Fibroblast of skin of abdomen (primary cell): ENCODE measurements at places on chromosomes 11 and 22.
A peak's percentile ranks its signal among the peaks of the same experiment; 100 is the strongest.

- peak; percentile 42 for DNase-seq
Measured at GRCh38 chr11:14258221-14258935, 100.6 kb downstream of the RRAS2 start.

- DNase-seq: peak; percentile 55
Measured at GRCh38 chr22:37818409-37819104, 4.6 kb upstream of the GALR3 start.

DNA sequence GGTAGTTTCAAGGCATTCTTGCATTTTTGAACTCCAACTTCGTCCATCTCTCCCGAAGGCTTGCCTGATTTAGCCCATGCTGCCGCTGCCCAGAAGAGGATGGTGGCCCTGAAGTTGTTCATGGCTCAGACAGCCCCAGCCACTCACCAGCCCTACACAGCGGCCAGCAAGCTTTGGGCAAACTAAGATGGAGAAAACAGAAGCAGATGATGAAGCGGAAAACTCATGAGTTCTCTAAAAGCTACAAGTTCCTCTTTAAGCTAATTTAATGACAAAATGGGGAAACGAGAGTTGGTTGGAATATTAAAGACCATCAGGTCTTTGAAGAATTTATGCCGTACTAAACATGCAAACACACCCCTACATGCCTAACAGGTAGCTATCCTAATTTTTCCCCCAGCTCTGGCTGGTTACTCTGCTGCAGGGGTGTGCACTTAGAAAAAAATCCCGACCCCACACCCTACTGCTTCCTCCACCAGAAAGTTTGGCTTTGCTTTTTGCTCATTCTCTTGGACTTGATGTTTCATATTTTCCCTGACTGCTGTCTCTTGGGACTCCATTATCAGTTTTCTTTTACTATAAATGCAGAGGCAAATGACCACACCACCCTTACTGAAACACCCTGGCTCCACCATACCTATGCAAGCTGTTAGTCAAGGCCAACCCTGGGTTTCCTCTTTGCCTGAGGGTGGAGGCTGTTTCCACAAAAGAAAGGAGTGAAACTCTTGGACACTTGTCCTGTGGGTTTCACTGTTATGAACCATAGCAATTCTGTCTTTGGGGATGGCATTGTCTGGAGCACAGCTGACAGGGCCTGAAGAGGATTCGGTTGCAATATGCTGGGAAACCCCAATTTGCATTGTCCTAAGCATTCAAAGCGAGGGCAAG, at the start of gene MPEG1:
Gene MPEG1, minus strand, starts transcription at position 184 of the 888 bp plus-strand sequence. Its CDS starts 62 bp downstream, at position 122.
- no peak for DNase-seq

DNA sequence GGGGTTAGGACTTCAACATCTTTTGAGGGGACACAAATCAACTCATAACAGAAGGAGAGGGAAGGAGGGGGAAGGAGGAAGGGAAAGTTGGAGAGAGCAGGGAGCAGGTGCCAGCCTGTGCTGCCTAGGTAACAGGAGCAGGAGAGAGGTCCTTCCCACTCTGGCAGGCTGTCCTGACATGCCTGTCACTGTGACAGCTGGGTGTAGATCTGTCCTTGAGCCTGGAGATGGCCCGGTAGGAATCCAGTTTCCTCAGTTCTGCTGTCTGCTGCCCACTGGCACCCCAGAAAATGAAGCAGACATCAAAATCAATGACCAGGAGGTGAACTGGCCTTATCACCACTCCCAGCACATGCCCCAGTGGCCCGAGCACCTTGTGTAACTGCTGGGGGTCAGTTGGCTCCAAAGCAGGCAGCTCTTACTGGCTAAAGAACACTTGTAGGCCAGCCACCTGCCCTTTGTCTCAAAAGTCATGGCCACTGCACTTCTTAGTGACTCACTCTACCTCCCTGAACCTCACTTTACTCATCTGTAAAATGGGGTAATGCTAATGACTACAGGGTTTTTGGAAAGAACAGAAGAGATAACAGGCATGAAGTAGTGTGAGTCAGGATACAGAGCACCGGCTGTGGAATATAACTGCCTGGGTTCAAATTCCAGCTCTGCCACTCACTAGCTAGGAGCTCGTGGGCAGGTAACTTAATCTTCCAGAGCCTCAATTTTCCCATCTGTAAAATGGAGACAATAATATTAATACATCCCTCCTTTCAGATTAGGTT, 8.0 kb upstream of the TSPAN18 start:
- DNase-seq: no peak

DNA sequence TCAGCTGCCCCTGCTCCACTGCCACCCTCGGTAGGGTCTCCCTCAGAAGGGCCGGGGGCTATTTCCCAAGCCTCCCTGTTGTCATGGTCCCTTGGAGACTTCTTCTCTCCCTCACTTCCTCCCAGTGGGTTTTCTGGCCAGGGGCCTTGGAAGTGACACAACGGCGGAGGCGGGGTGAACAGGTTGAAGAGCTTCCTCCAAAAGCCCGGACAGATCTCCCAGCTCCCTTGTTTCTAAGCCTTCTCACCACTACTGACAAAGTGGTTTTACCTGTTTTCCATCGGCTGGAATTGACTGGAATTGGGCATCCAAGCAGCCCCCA, 14.5 kb downstream of the MYH9 start:
- no peak for DNase-seq

DNA sequence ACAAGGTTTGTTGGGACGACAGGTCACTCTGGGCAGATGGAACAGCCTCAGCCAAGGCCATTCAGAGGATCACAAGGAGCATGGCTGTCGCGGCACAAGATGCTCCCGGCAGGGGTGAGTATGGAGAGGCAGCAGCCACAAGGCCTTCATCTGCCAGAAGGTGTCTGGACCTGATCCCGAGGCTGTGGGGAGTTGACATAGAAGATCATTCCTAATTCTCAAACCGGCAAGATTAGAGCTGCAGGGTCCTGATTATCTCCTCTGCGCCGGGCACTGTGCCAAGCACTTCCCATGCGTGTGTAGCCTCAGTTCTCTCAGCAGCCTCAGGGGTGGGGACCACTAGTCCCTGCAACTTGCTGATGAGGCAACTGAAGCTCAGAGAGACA, 32.3 kb upstream of the RFPL3 start:
- no peak for DNase-seq

- no peak for DNase-seq
Measured at GRCh38 chr11:110053848-110054414, 39.3 kb upstream of the ZC3H12C start.

DNA sequence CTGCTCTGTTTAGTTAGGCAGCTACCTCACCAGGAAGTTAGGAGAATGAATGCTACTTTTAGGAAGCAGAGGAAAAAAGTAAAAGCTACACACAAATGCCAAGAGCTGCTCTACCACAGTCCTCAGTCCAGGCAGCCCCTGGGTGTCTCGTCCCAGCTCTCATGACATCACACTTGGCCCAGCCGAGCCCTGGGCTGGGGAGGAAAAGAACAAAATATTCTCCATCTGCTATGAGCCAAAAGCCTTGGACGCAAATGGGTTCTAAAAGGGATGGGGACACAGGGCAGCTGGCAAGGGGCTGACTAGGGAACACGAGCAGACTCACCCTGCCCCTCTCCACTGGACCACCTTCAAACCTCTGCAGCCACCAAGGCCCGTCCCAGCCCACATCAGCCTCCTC, 26.1 kb downstream of the TMEM184B start:
- DNase-seq: no peak

DNA sequence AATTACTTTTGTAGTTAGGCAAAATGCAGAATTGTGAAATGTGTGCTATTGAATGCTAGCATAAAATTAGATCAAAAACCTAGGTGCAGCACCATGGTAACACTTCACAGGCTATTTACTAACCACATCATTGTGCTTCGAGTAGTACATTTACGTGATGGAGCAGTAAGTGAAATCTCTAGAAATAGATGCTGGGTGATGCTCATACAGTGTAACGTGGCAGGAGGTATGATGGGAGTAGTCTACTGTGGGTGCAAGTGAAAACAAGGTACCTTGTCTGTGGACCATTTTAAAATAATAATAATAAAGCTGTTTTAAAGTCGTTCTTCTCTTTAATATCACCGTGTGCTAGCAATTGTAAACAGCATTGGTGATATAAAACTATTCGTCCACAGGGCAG, 132.3 kb downstream of the DYNC2H1 start:
- DNase-seq: no peak

- DNase-seq: no peak
Measured at GRCh38 chr11:110032259-110032658, 60.9 kb upstream of the ZC3H12C start.

GRCh38 chr22:27636716-27637508, 164.6 kb downstream of the MN1 start:
- DNase-seq: no peak

DNA sequence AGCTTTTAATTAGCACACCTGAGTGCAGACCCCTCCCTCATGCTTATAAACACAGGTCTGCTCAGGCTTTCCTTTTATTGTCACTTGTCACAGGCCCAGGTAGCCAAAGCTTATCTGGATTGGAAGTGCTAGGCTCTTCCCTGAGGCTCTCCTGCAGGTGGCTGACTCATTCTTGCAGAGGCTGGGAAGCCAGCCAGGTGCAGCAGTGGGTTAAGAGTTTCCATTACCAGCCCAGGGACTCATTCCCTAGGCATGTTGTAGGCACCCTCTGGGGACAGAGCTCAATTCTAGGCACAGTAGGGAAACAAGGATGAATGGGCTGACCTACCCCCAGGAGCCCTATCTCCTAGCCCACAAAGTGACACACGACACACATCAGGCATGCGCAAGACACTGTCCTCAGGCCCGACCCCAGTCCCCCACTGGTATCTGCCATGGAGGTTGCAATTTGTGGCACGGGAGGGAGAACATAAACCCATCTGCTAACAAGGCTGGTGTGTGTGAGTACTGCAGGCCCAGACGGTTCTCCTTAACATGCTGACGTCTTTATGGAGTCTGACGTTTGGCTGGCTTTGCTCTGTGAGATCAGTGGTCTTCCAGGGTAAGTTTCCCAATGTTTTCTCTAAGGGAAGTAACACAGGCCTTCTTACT, 94.2 kb downstream of the ABTB2 start:
- peak; percentile 79 for DNase-seq

DNA sequence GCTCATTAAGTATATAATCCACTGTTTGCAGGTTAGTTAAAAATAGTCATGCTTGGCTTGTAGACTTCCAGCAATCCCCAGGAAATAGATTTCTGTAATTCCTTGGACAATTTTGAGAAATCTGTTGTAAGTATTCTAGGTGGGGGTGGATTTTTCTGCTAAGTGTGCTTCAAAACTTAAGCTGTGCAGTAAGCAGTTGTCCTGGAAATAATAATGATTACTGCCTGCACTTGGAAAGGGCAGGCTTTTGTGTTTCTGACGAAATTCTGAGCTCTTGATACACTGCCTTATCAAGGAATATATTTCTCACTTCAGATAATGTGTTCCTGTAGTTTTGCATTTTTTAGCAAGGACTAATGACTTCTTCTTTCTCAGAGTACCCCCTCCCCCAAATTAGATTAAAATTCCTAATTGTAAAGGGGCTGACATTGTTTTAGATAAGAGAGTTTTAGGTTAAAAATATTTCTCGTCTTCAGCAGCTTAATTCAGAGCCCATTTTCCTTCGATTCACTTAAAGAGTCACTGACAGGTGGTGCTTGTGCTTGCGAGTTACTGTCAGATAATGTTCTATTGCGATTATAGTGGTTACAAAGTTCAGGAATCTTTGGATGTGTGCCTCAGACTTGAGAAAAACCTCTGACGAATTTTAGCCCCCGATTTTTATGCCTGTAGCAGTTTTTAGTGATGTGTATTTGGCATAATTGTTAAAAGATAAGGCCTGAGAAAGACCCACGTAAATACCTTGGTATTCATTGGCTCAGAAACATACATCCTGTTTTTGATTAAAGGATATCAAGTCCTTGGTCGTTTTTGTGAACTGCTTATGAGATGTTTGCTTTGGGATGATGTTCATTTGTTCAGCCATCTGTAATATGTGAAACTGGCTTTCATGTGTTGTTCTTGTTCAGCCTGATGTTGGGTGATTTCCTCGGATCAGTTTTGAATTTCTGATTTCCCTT, 120.5 kb downstream of the HIPK3 start:
- peak; percentile 48 for DNase-seq

DNA sequence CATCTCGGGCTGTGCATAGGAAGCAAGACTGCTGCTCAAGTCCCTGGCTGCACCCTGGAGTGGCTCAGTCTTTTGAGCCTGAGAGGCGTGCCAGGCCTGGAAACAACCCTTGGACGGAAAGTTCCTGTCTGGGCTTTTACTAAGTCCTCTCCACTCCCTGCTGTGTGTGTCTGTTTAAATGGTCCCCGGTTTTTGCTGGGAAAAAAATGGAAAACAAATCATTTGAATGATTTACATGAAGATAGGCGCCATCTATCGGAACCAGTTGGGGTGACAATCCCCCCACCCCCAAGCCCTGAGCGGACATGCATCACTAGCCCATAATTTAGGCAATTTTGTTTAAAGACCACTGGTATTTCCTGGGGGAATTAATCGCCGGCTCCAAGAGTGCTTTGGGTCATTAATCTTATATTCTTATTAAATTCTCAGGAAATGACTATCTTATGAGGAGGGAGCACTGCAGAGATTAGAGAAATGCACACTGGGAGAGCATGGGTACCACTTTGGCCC, 2.7 kb upstream of the GAB2 start:
- DNase-seq: peak; percentile 94

DNA sequence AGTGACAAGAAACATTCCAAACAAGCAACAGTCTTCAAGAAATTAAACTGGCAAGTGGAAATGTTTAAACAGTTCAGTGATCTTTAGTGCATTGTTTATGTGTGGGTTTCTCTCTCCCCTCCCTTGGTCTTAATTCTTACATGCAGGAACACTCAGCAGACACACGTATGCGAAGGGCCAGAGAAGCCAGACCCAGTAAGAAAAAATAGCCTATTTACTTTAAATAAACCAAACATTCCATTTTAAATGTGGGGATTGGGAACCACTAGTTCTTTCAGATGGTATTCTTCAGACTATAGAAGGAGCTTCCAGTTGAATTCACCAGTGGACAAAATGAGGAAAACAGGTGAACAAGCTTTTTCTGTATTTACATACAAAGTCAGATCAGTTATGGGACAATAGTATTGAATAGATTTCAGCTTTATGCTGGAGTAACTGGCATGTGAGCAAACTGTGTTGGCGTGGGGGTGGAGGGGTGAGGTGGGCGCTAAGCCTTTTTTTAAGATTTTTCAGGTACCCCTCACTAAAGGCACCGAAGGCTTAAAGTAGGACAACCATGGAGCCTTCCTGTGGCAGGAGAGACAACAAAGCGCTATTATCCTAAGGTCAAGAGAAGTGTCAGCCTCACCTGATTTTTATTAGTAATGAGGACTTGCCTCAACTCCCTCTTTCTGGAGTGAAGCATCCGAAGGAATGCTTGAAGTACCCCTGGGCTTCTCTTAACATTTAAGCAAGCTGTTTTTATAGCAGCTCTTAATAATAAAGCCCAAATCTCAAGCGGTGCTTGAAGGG, 6.0 kb downstream of the MALAT1 start:
- DNase-seq: peak; percentile 47

GRCh38 chr11:3155216-3155615, 9.9 kb downstream of the OSBPL5 start:
- no peak for DNase-seq

- peak; percentile 31 for DNase-seq
Measured at GRCh38 chr22:42683578-42684283, 34.5 kb upstream of the CYB5R3 start.
